Stimulated activated CD8-positive, alpha-beta memory T cell treated with anti-CD3 and anti-CD28 coated beads, Interleukin-15, amount 100 ng/mL, for 24 hours (primary cell): ENCODE measurements at places on chromosomes 7 and 10.

DNA sequence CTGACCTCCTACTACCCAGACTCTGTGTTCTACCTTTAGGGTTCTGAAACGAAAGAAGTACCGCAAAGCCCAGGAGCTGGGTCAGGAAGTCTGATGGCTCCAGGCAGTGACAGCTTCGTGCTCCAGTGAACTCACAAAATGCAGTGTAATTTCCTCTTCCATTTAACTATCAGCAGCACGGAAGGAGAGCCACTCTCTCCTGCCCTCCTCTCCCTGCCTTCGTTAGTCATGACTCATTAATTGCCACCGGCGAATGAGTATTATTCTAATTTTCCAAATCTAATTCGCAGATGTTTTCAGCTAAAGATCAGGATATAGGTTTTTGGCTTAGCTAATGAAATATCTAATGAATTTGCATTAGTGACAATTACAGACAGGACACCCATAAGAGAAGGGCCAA lies 1262.0 kb downstream of the TYW1 start:
- DNase-seq = no peak

DNA sequence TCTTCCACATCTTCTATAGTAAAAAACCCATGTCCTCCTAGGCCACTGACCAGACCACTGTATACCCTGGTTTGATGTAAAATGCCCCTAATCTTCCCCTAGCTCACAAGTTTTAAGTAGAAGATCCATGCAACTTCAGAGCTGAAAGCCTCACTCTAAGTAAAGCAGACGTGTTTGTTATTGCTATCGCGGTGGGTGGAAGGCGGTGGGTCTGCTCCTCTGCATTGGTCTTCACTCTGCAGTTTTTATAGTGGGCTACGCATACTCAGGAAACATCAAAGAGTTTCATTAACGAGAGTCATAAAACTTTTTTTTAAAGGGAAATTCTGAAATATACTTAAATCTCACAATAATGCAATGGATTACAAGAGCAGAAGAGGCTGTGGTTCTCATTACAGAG lies 91.7 kb downstream of the ATE1 start:
- DNase-seq = no peak

- no peak for DNase-seq
Observed at GRCh38 chr10:100036850-100037249, 27.1 kb upstream of the DNMBP start.

GRCh38 chr7:28028471-28028870 lies 152.1 kb downstream of the JAZF1 start:
- DNase-seq = no peak

GRCh38 chr10:70602665-70603448 lies at the start of gene PRF1:
Gene PRF1, minus strand, starts transcription at chr10:70602741. Its CDS starts 1,839 bp downstream, at chr10:70600902.
- DNase-seq = peak; percentile 51

GRCh38 chr7:135205850-135206249 lies 5.5 kb downstream of the WDR91 start:
- DNase-seq = no peak

DNA sequence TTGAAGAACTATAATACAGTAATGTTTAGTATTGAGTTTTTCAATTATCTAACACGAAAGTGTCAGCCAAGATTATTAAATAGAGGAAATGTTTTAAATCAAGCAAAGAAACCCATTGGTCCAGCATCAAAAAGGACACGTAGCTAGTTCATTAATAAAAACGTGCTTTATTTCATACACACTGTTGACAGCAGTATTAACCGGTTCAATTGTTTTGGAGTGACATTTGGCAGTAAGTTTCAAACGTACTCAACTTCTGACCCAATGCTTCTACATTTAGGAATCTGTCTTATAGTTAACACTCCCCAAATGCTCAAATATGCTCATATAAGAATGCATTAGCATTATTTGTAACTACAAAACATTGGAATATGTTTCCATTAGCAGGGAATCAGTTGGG lies 41.3 kb downstream of the SLC16A12 start:
- DNase-seq = no peak

GRCh38 chr10:6737080-6737641 lies 157.1 kb upstream of the PRKCQ start:
- no peak for DNase-seq

- no peak for DNase-seq
Observed at GRCh38 chr7:7848246-7848645, 120.3 kb upstream of the GLCCI1 start.

GRCh38 chr10:106935978-106936451 lies 228.5 kb downstream of the SORCS1 start:
- DNase-seq = no peak

DNA sequence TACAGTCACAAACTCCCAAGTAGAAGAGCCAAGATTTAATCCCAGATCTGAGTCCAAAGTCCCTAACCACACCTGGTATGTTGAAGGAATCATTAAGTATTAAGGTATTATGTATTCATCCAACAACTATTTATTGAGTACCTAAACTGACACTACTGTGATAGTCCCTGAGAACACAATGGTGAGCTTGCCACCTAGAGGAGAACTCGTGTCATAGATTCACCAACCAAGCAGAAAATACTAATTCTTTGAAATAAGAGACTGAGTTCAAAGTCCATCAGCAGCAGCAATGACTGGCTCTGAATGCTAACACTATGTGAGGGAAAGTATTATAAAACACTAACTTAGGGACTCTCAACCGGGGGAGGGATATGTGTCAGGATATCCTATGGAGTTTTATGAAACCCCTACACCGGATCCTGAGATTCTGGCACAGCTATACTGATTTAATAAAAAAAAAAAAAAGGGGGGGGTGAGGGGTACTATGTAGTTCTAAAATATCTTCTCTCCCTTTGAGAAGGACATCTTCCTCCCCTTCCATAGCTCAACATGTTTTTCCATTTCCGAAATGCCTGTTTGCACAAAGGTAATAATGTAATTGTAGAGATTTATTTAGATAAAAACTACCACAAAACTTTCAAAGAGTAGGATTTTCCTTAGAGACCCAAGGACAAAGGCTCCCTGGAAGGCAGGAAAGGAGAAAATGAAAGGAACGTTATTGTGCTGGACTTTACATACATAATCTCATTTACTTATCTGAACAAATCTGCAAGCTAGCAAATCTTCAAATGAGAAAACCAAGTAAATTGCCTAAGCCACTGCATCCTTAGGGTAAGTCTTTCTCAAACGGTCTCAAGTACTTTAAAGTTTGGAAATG lies 1.6 kb downstream of the NCOA4 start:
- no peak for DNase-seq
